ENCODE measurements at places on chromosomes 6 and 20.

DNA sequence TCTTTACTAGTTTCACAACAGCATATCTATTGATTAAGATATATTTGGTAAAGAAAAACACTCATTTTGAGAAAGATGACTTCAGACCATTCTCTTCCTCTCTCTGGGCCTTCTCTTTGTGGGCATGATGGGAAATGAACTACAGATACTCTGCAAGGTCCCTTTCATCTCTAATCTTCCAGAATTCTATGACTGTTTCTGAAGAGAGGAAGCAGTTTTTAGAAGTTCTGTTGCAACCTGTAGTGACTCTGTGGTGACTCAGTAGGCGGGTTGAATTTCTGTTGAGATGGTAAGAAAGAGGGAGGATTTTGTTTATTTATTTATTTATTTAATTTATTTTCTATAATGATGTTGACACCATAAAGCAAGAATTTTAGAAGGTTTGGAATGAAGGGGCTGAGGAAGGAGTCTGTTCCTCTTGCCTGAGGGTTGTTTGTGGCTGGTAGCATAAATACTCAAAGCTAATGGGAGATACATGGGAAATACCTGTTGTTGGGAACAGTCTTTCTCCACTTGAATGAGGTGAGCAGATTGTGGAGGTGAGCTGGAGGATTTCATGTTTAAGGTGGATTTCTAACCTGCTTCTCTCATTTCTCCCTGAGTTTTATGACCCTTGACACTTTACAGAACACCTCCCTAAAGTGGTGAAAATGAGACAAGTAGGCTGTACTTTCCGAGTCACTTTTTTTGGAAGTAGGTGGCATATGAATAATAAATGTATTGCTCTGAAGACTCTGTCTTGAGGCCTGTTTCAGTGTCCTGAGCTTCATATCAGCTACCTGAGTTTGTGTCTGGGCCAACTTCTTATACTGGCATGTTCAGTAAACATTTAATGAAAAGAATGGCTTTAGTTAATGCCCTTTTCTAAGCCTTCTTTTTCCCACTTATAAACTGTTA, 15.0 kb downstream of the ACSS2 start:
- DNase-seq, result no peak

- no peak for DNase-seq
These were observed at the start of gene TIAM2 for GRCh38 chr6:154995254-154996015. TIAM2 (plus strand) TSS chr6:154995315; CDS start chr6:155129224, 133,909 bp downstream.

DNA sequence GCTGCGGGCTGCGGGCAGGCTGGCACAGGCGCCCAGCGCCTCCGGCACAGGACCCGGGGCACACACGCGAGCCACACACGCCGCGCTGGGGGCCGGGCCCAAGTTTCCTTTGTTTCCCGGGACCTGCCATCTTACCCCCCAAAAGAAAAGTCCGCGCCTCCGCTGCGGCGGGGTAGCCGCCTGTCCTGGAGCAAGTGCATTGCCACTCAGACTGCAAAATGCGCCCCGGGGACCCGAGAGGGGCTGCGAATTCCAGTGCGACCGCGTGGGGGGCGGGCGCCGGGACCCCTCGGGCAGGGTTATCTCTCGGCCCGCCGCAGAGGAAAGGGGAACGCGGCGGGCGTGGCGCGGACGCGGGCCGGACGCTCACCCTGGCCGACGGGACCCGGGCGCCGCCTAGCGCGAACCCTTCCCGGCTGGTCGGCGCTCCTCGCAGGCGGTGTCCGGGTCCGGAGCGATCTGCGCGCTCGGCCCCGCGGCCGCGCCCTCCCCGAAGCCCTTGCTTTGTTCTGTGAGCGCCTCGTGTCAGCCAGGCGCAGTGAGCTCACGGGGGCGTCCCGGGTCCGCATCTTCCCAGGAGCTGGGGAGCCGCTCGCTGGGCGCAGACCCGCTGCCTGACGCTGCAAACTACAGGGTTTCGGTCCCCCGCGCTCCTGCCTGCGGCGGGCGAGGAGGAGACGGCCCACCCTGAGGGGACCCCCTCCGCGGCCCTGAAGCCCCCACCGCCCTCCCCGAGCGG, 639 bp upstream of the CD24 start:
- DNase-seq, result no peak

- no peak for DNase-seq
These were observed 233.6 kb upstream of the BMP2 start for GRCh38 chr20:6533761-6534479.

- no peak for DNase-seq
These were observed 78.1 kb upstream of the FAM83B start for GRCh38 chr6:54768494-54768893.

DNA sequence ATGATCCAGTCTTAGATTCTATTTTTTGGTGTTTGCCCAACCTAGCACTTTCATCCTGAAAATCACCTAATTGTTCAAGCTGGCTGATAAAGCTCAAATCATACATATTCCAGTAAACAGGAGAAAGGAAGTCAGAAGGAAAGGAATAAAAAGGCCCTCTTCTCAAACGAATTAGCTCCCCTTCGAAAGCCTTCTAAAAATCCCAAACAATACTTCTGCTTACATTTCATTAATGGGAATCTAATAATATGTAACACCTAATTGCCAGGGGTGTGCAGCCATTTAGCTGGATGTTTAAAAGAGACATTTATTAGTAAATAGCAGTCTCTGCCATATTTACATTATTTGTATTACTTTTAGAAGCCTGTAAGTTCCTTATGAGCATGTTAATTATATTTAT, 302.9 kb upstream of the TCF21 start:
- DNase-seq, result no peak

GRCh38 chr20:59678288-59678687, 73.9 kb downstream of the PHACTR3 start:
- DNase-seq, result no peak

- no peak for DNase-seq
These were observed 109.1 kb downstream of the BACH2 start for GRCh38 chr6:90187437-90188121.

DNA sequence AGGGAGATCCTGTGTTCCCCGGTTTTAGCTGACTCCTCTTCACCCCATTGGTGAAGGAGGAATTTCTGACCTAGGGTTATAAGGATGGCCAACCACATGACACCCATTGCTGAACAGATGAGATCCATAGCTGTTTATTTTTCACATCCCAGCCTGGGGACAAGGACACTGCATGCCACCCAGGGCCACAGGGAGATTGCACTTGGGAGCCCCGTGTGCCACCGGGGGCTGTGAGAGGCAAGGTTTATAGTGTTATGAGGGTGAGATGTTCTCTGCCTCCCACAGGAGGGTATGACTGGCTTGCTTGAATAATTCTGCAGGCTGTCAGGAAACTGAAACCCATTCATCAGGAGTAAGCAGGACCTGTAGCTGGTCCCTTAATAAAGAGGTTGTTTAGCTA, 14.7 kb upstream of the SLPI start:
- no peak for DNase-seq

Measured in NCI-H1048 (cell line).